ENCODE measurements at places on chromosomes 16 and 17. TPM values are rescaled to one million over a fixed set of nuclear protein-coding genes. Genes with fewer than 3 reads are reported as not detected.

ARHGAP44 gene
- 0.95 TPM for total RNA-seq

TNP2 gene
- total RNA-seq = not detected

KRT23 gene
- 0.16 TPM for total RNA-seq

GRIN2A gene
- 0.32 TPM for total RNA-seq

RND2 gene
- 0.60 TPM for total RNA-seq

SLFN12L gene
- total RNA-seq = 0.16 TPM

KRTAP1-5 gene
- total RNA-seq = not detected

KRTAP3-2 gene
- total RNA-seq = not detected

SOCS1 gene
- 9.8 TPM for total RNA-seq

UNC13D gene
- 2.5 TPM for total RNA-seq

RRAD gene
- total RNA-seq = 11.7 TPM

HELZ gene
- 29.1 TPM for total RNA-seq

CCL7 gene
- not detected for total RNA-seq

CBLN1 gene
- total RNA-seq = not detected

HOXB1 gene
- not detected for total RNA-seq

AOC3 gene
- 1.9 TPM for total RNA-seq

SMPD3 gene
- 0.09 TPM for total RNA-seq

NPIPA3 gene
- total RNA-seq = 0.47 TPM

PLEKHH3 gene
- 10.1 TPM for total RNA-seq

CYGB gene
- 86.2 TPM for total RNA-seq

CCDC40 gene
- 3.5 TPM for total RNA-seq
